ENCODE measurements at places on chromosomes 13 and 19. TPM values are rescaled to one million over a fixed set of nuclear protein-coding genes. Genes with fewer than 3 reads are reported as not detected.

GRCh38 chr13:86585835-86586234 is 786.6 kb upstream of the SLITRK6 start:
- no peak for DNase-seq

DNA sequence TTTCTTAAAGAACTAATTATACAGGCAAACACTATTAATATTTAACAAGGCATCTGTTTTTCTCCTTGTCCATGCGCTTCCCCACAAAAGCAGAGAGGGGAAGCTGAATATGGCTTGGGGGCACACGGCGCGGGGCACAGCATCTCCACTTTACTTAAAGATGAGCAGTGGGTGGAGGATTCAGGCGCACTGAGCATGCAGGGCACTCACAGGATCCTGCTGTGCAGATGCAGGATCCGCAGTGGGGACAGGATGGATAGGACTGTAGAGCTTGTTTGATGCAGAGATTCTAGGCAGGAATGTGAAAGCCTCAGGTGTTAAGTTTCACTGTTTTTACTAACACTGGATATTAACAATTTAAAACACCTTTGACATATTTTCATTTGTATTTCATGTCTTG is 43.3 kb downstream of the ATP11A start:
- peak; percentile 74 for DNase-seq

DNA sequence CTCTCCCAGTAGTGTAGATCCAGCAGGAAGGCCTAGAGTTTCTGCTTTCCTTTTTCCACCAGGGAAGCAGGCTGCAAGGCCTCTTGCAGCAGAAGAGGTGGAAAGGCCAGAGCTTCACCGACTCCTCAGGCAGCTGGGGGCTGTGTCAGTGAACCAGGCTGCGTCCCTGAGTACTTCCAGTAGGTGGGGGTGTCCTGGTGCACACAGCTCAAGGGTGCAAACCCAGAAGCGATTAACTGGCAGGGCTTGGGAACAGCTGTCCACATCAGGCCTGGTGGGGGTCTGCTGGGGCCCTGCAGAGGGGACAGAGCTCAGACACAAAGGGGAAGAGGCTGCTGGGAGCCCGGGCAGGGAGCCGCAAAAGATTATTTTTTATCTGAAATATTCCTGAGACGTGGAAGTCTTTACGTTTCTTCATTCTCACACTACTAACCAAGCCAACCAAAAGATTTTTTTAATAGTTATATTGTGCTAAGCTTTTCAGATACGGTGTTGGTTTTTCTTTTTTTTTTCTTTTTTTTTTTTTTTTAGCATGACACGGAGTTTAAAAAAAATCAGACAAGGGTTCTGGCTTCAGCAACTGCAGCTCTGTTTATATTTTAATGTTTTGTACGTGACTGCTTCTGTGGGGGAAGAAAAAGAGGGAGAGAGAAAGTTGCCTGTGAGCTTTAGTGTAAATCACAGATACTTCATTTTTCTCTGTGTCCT is 11.0 kb downstream of the TSHZ3 start:
- DNase-seq = peak; percentile 91

- peak; percentile 91 for DNase-seq
Observed at GRCh38 chr19:16714702-16715287, 4.9 kb upstream of the NWD1 start.

The GZMM gene
- not detected for total RNA-seq

The KMT5C gene
- 80.6 TPM for total RNA-seq

- DNase-seq = peak; percentile 96
Observed at GRCh38 chr19:19540064-19540714, 2.1 kb downstream of the CILP2 start.

The CPB2 gene
- total RNA-seq = not detected

The MEIS3 gene
- 70.7 TPM for total RNA-seq

- DNase-seq = no peak
Observed at GRCh38 chr13:80873589-80873988, 532.7 kb upstream of the SPRY2 start.

The FAM216B gene
- not detected for total RNA-seq

- DNase-seq = peak; percentile 50
Observed at GRCh38 chr13:25300861-25301346, 521 bp upstream of the NUP58 start.

The CGB5 gene
- total RNA-seq = 0.44 TPM

The POU4F1 gene
- 0.11 TPM for total RNA-seq

The GRIK5 gene
- 22.6 TPM for total RNA-seq

GRCh38 chr13:109235901-109236300 is 550.5 kb downstream of the IRS2 start:
- no peak for DNase-seq

DNA sequence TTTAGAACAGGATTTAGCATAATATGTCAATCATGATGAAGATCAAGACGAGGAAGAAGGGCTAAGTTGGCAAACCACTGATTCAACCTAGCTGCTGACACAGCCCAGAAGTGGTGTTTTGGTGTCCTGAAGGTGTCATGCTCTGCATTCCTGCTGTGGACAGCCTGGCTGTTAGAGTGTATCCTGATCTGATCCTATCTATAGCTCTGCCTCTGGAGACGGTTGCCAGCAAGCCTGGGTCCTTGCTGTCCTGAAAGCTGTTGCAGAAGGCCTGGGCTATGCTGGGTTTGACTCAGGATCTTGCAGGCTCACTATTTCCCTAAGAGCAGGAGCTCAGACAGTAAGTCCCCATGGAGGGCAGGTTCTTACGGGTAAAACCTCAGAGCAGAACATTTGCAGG is 416.4 kb downstream of the TSHZ3 start:
- no peak for DNase-seq

The EBI3 gene
- total RNA-seq = not detected

The ZNF470 gene
- 6.1 TPM for total RNA-seq

GRCh38 chr19:46254776-46255175 is 25.2 kb downstream of the IGFL1 start:
- DNase-seq = no peak

The TMEM59L gene
- total RNA-seq = 5.0 TPM

DNA sequence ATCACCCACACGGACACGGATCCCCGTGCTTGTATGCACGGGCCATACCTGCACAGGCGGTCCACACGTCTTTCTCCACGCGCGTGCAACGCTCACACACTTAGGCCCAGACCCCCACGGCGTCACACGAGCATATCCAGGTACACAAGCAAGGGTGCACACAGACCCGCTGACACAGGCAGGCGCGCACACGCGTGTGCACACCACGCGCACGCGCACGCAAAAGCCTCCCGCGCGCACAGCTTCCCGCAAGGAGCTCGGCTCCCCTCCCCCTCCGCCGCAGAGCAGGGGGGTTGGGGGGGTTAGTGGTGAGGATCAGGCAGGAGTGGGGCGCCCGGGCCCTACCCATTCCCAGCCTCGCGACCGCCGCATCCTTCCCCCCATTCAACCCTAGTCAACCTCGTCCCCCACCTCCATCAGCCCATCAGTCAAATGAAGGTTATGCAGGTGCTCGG is 407 bp downstream of the RAB3A start:
- no peak for DNase-seq

The CFAP97D2 gene
- not detected for total RNA-seq

The OR7G2 gene
- total RNA-seq = not detected

GRCh38 chr13:100208626-100209025 is 119.7 kb downstream of the PCCA start:
- DNase-seq = no peak

DNA sequence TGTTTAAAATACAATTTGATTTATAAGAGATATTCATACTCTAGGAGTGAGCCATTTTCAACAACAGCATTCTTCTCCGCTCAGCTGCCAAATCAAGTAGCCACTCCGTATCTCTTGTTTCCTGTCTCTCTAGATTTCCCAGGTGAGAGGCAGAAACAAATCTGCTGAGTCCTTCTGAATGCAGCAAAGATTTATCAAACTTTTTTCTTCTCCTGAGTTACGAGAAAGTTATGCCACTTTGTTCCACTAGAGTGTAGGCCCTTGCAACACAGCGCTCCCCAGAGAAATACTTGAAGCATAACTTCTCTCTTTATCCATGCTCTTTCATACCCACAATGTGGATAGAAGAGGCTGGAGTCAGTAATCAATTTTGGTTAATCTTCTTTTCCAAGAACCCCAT is 1960.8 kb downstream of the OLFM4 start:
- no peak for DNase-seq

The MIR17HG gene
- 19.1 TPM for total RNA-seq

GRCh38 chr13:75704927-75705288 is 68.8 kb downstream of the LMO7 start:
- no peak for DNase-seq

The PLPPR2 gene
- total RNA-seq = 3.1 TPM

GRCh38 chr13:23922005-23922932 is 25.0 kb upstream of the C1QTNF9B start:
- DNase-seq = peak; percentile 56

DNA sequence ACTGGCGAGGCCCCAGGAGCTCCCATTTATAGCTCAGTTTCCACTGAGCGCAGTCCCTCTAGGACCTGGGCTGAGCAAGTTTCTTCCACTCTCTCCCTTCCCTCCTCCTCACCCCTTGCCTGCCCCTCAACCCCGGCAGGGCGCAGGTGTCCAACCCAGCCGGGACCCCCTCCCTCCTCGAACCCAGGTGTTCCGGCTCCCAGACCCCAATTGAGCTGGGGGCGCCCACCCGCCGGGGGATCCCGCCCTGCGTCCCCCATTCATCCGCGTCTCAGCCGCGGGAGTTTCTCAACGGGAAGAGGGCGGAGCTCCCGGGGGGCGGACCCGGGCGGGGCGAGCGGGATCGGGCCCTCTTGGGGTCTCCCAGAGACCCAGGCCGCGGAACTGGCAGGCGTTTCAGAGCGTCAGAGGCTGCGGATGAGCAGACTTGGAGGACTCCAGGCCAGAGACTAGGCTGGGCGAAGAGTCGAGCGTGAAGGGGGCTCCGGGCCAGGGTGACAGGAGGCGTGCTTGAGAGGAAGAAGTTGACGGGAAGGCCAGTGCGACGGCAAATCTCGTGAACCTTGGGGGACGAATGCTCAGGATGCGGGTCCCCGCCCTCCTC is at the start of gene KIRREL2:
Gene KIRREL2, plus strand, starts transcription at position 366 of the 604 bp plus-strand sequence. Its CDS starts 209 bp downstream, at position 575.
- DNase-seq = peak; percentile 84

GRCh38 chr13:79998381-79998880 is 342.5 kb downstream of the SPRY2 start:
- no peak for DNase-seq

GRCh38 chr19:4705413-4706131 is 18.1 kb downstream of the DPP9 start:
- no peak for DNase-seq

The OR7A5 gene
- total RNA-seq = not detected

- no peak for DNase-seq
Observed at GRCh38 chr19:32928806-32929205, 43.0 kb downstream of the CEP89 start.

DNA sequence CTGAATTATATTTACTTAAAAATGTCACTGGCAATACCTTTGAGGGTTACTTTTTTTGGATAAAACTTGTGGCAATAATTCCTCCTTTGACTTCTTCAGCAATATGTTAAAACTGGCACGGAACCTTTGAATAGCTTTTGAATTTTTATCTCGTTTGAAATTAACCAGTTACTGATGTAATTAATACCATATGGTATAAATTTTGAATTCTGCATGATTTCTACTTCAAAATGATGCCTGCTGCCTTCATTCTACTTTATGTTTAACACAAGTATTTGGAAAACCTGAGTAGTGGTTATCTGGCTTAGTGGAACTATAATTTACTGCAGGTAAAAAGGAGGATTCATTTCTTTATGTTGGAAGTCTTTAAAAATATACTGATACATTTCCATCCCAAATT is 85.3 kb downstream of the LRCH1 start:
- no peak for DNase-seq

DNA sequence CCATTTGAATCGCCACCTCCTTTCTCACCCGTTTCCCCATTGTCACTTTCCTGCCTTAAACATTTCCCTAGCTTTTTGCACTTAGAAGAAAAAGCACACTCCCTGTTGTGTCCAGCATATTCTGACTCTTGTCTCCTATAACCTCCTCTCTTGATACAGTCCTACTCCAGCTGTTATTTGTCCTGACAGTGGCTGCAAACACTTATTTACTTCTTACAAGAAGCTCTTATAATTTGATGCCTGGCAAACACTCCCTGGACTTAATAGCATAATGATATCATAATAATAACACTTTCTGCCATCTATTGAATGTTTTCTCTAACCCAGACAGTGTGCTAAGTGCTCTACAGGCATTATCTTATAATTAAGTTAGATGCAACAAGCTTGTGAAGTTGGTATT is 76.6 kb downstream of the DGKH start:
- no peak for DNase-seq

The TEX101 gene
- total RNA-seq = not detected

The CEACAM7 gene
- total RNA-seq = not detected

DNA sequence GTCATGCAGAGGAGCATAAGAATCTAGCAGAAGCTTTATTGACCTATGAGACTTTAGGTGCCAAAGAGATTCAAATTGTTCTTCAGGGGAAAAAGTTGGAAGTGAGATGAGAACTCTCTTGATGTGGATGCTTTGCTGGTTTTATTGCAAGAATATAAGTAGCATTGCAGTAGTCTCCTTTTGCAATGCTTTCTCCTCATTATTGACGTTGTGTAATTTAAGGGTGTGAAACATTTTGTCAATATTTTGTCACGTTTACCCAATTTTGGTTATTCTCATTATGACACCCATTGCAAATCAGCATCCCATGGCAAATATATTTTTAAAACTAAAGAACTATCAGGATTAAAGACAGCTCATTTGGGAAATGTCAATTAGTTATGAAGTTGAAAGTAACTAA is 11.9 kb upstream of the LILRB5 start:
- DNase-seq = no peak

- no peak for DNase-seq
Observed at GRCh38 chr13:112481458-112481857, 105.3 kb downstream of the SPACA7 start.

GRCh38 chr19:58336820-58337219 is 10.0 kb downstream of the ZSCAN22 start:
- no peak for DNase-seq

Measured in endodermal cell (in vitro differentiated cells).